ENCODE measurements at places on chromosomes 3 and 15.
A peak's percentile ranks its signal among the peaks of the same experiment; 100 is the strongest.

DNA sequence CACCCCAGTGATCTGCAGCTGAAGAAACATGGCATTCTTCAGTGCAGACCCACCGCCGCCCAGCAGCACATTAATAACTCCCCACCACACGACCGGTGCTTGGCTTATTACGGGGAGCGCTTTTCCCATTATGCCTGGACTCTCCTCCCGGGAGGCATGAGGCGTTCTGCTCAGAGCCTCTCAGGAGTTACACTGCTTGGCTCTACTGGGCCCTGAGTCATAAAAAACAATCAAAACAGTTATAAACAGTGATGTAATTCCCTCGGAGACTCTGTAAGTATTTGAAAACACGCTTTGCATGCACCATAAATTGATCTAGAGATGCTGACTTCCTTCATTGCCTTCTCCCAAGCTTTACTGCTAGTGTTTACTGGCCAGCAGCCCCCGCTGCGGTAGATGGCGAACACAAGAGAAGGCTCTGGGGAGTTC, 77.1 kb upstream of the SNRPA1 start:
- H3K27me3 ChIP-seq: peaks cover 11% of the 10 kb centered on the region
- H3K4me3 ChIP-seq: no peak overlapping the region
- no peak overlapping the region for H3K27ac ChIP-seq
- no peaks in the 10 kb centered on the region for H3K4me1 ChIP-seq
- no peaks in the 10 kb centered on the region for H3K36me3 ChIP-seq
- DNase-seq: no peak

GRCh38 chr3:98343647-98344507, 9.8 kb upstream of the OR5K4 start:
- H3K4me1 ChIP-seq: no peaks in the 10 kb centered on the region
- no peaks in the 10 kb centered on the region for H3K36me3 ChIP-seq

- H3K27me3 ChIP-seq: no peaks in the 10 kb centered on the region
- H3K4me1 ChIP-seq: peaks cover 3% of the 10 kb centered on the region
- no peak overlapping the region for H3K4me3 ChIP-seq
- DNase-seq: no peak
Measured at GRCh38 chr3:178517665-178518334, 18.4 kb upstream of the KCNMB2 start.

GRCh38 chr3:153752405-153753027, 368.7 kb upstream of the ARHGEF26 start:
- H3K4me1 ChIP-seq: no peaks in the 10 kb centered on the region
- no peaks in the 10 kb centered on the region for H3K36me3 ChIP-seq
- H3K27me3 ChIP-seq: peaks cover 6% of the 10 kb centered on the region
- H3K4me3 ChIP-seq: no peak overlapping the region
- H3K27ac ChIP-seq: no peak overlapping the region

DNA sequence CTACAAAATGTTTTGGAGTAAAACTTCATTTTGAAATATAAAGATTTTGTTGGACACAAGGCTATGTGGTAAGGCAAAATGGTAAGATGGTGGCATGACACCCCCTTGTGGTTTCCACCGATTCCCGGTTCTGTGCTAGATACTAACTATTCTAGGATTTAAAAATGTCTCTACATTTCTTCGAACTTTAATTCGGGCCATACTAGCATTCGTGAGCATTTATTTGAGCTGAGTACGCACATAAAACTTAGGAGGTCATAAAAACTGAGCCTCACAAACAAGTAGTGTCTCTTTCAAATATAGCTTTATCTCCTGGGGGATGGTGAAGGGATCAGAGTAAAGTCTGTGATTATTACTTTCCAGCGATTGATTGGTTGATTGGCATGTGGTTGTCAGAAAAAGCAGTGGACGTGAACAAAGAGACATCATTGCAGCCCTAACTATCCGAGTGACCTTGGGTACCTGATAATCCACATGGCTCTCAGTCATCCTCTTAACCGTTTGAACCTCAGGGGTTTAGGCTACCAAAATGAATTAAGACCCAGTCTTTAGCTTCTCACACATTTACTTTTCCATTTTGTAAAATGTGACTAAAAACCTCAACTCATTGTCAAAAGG, 1.1 kb upstream of the ZNF639 start:
- no peaks in the 10 kb centered on the region for H3K27me3 ChIP-seq
- H3K36me3 ChIP-seq: peaks cover 3% of the 10 kb centered on the region
- peak; percentile 56 for DNase-seq

DNA sequence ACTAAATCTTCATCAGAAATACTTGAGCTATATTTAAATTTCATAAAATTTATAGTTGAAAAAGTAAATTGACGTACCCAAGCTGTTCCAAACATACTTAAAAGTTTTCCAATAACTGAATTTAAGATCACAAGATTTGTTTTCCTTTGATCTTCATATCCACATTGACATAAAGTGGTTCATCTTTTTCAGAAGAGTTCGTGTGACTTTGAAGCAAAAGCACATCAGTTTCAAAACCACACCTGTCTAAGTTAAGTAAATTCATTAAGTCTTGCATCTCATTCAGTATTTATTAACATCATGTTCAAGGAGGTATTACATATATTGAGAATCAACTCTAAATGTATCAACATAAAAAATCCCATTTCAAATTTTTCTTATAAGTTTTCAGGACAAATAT, 79.5 kb downstream of the BFSP2 start:
- H3K4me3 ChIP-seq: no peak overlapping the region
- H3K36me3 ChIP-seq: no peaks in the 10 kb centered on the region
- H3K27ac ChIP-seq: no peak overlapping the region
- H3K4me1 ChIP-seq: peaks cover 22% of the 10 kb centered on the region
- H3K27me3 ChIP-seq: no peaks in the 10 kb centered on the region

- H3K27me3 ChIP-seq: no peaks in the 10 kb centered on the region
- H3K4me3 ChIP-seq: no peak overlapping the region
- H3K27ac ChIP-seq: no peak overlapping the region
- DNase-seq: no peak
- peaks cover 26% of the 10 kb centered on the region for H3K36me3 ChIP-seq
Measured at GRCh38 chr15:89646416-89647141, 8.7 kb downstream of the KIF7 start.

DNA sequence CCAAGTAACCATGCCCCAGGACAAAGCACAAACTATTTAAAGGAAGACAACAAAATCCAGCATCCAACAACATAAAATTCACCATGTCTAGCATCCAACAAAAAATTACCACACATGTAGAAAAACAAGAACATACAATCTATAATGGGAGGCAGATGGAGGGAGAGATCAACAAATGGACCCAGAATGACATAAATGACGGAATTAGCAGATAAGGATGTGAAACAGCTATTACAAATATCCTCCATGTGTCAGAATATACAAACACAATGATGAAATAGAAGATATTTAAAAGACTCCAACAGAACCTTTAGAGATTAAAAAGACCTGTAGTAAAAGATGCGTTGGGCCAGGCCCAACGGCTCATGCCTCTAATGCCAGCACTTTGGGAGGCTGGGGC, 10.8 kb downstream of the LYSMD4 start:
- DNase-seq: no peak
- H3K27me3 ChIP-seq: no peaks in the 10 kb centered on the region
- H3K27ac ChIP-seq: no peak overlapping the region
- peaks cover 21% of the 10 kb centered on the region for H3K4me1 ChIP-seq

Measured in osteocyte (in vitro differentiated cells).